Gastroesophageal sphincter (tissue), 4 donors: ENCODE measurements at places on chromosomes 5 and 9. TPM values are rescaled to one million over a fixed set of nuclear protein-coding genes. Genes with fewer than 3 reads are reported as not detected.

GRCh38 chr9:135283671-135284070, 195.9 kb upstream of the PPP1R26 start:
- H3K27ac ChIP-seq: no peak overlapping the region
- no peaks in the 10 kb centered on the region for H3K4me1 ChIP-seq
- H3K36me3 ChIP-seq: no peaks in the 10 kb centered on the region
- ATAC-seq: no peak
- peaks cover 73% of the 10 kb centered on the region for H3K27me3 ChIP-seq

GRCh38 chr9:122125509-122126330, 32.6 kb upstream of the TTLL11 start:
- peak overlapping the region; percentile 44 for H3K4me3 ChIP-seq
- peaks cover 30% of the 10 kb centered on the region for H3K27me3 ChIP-seq
- H3K4me1 ChIP-seq: no peaks in the 10 kb centered on the region
- H3K36me3 ChIP-seq: no peaks in the 10 kb centered on the region
- H3K27ac ChIP-seq: no peak overlapping the region

DNA sequence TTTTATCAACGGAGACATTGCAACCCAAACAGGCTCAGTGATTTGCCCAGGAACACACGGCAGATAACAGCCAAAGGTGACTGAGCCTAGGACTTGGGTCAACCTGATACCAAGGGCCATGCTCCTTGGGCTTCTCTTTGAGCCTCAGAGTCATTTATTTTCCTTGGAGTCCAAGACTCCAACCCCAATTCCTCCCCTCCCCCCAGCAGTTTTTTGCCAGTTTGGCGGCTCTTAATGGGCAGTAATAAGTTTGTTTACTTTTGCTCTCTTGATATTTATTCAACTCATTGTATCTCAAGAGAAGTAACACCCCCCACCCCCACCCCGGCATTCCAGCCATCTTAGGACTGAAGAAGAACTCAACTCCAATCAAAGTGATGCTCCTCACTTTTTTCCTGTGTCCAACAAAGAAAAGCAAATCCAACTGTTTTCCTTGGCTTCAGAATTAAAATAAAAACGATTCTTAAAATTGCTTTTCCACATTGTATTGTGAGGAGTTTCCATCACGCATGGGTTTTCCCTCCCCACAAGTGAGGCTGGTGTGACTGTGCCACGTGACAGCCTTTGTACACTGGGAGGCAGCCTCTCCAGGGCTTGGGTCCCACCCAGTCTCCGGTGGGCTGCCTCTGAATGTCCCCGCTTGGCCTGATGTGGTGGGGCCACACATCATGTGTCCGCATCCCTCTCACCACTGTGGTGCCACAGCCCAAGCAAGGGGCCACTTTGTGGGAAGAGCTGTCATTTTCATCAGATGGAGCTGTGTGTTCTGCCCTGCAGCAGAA, 9.1 kb downstream of the ANGPTL2 start:
- no peak overlapping the region for H3K4me3 ChIP-seq
- H3K27ac ChIP-seq: no peak overlapping the region
- H3K27me3 ChIP-seq: no peaks in the 10 kb centered on the region
- H3K36me3 ChIP-seq: no peaks in the 10 kb centered on the region
- no peaks in the 10 kb centered on the region for H3K4me1 ChIP-seq

- H3K27ac ChIP-seq: no peak overlapping the region
- no peaks in the 10 kb centered on the region for H3K27me3 ChIP-seq
- H3K4me3 ChIP-seq: no peak overlapping the region
- no peaks in the 10 kb centered on the region for H3K4me1 ChIP-seq
Observed at GRCh38 chr9:32456564-32456963, 69.4 kb downstream of the RIGI start.

DNA sequence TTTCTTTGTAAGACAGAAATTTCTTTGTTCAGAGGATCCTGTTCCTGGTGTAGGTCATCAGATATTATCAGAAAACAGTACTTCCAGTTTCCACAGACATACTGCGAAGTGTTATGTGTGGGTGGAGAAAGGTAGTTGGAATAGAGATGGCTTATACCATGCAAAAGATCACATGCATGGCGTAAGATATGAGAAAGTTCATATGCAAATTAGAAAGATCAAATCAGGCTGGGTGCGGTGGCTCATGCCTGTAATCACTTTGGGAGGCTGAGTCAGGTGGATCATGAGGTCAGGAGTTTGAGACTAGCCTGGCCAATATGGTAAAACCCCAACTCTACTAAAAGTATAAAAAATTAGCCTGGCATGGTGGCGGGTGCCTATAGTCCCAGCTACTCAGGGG, 65.2 kb upstream of the GLIS3 start:
- H3K4me1 ChIP-seq: no peaks in the 10 kb centered on the region
- no peaks in the 10 kb centered on the region for H3K27me3 ChIP-seq
- ATAC-seq: no peak
- H3K36me3 ChIP-seq: no peaks in the 10 kb centered on the region
- no peak overlapping the region for H3K4me3 ChIP-seq

DNA sequence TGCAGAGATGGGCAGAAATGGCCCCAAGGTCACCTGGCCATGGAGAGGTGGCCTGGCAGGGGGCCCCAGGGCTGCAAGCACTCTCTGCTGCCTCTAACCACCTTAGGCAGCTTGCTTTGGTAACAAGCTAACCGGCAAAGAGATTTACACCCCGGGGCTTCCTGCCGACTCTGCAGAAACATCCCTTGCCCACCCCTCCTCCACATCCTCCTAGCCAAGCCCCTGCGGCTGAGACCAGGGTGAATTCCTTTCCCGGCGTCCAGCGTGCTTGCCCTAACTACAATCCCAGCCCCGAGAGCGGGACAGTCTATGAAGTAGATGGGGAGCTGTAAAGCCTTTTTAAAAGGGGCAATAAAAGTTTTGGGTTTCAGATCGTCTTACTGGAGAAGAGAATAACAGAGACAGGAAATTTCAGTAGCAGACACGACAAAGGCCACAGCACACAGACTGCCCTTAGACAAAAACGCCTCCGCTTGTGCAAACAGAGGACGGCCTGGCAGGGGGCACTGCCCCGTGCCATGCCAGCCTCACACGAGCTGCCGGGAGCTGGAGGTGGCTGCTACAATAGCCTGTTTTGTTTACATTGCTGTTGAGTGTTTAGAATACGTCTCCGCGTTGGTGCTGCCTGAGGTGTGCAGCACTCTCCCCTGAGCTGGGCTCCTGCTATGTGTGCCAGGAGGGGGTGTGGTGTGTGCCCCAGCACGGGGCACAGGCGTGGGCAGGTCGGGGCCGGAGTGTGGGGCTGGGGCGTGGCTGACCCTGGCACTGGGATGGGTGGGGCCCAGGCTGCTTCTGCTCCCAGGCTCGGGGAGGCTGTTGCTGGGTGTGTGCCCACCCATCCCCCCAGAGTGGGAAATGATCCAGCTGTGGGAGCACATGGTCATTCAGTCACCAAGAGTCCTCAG, 15.3 kb downstream of the MYMK start:
- H3K36me3 ChIP-seq: no peaks in the 10 kb centered on the region
- no peak overlapping the region for H3K4me3 ChIP-seq
- peaks cover 31% of the 10 kb centered on the region for H3K27me3 ChIP-seq
- peaks cover 27% of the 10 kb centered on the region for H3K4me1 ChIP-seq
- H3K27ac ChIP-seq: no peak overlapping the region

GRCh38 chr9:121861501-121862180, 210.2 kb downstream of the DAB2IP start:
- no peak overlapping the region for H3K4me3 ChIP-seq
- no peaks in the 10 kb centered on the region for H3K4me1 ChIP-seq
- no peaks in the 10 kb centered on the region for H3K27me3 ChIP-seq
- no peak for ATAC-seq
- peaks cover 47% of the 10 kb centered on the region for H3K36me3 ChIP-seq

- H3K27me3 ChIP-seq: no peaks in the 10 kb centered on the region
- no peaks in the 10 kb centered on the region for H3K4me1 ChIP-seq
- H3K36me3 ChIP-seq: no peaks in the 10 kb centered on the region
- H3K27ac ChIP-seq: no peak overlapping the region
- no peak overlapping the region for H3K4me3 ChIP-seq
Observed at GRCh38 chr5:88235828-88236227, 32.8 kb downstream of the TMEM161B start.

The GABRG2 gene
- 0.39 TPM for total RNA-seq

GRCh38 chr9:115969096-115969495, 184.5 kb upstream of the PAPPA start:
- no peak overlapping the region for H3K4me3 ChIP-seq
- no peaks in the 10 kb centered on the region for H3K4me1 ChIP-seq
- ATAC-seq: no peak
- H3K27me3 ChIP-seq: no peaks in the 10 kb centered on the region
- H3K27ac ChIP-seq: no peak overlapping the region

DNA sequence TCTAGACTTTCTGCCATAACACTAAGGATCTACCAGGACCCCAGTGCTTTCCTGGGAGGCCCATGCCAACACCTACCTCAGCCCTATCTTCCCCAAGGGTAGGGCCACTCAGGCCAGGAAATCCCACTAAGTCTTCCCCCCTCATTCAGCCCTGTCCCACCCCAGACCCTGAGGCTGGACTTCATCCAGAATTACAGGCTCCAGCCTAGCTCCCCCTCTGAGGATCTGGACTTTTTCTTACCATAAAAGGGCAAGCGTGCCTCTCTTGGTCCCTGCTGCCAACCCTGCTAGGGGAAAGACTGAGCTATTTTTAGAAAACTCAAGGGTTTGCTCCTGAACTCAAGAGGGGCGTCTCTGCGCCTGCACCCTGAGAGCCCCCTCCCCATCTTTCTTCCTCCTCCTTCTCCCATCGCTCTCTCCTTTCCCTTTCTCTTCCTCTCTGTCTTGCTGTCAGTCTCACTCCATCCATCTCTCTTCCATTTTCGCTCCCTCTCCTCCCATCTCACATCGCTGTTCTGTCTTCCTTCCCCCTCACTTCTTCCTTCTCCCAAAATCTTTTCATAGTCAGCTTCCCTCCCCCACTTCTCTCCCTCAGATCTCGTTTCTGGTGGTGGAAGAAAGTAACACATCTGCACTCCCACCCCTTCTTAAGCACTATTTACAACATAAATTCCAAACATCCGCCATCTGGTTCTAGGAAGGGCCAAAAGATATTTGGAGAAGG, 38.1 kb upstream of the IL17B start:
- H3K4me3 ChIP-seq: peak overlapping the region; percentile 74
- ATAC-seq: no peak
- H3K4me1 ChIP-seq: peaks cover 100% of the 10 kb centered on the region
- H3K36me3 ChIP-seq: no peaks in the 10 kb centered on the region
- H3K27ac ChIP-seq: peak overlapping the region; percentile 95

GRCh38 chr9:37937366-37937765, 33.4 kb upstream of the SLC25A51 start:
- ATAC-seq: no peak
- no peak overlapping the region for H3K4me3 ChIP-seq
- no peak overlapping the region for H3K27ac ChIP-seq
- H3K36me3 ChIP-seq: no peaks in the 10 kb centered on the region
- no peaks in the 10 kb centered on the region for H3K27me3 ChIP-seq
- no peaks in the 10 kb centered on the region for H3K4me1 ChIP-seq
